ENCODE measurements at places on chromosomes 5 and 9.

DNA sequence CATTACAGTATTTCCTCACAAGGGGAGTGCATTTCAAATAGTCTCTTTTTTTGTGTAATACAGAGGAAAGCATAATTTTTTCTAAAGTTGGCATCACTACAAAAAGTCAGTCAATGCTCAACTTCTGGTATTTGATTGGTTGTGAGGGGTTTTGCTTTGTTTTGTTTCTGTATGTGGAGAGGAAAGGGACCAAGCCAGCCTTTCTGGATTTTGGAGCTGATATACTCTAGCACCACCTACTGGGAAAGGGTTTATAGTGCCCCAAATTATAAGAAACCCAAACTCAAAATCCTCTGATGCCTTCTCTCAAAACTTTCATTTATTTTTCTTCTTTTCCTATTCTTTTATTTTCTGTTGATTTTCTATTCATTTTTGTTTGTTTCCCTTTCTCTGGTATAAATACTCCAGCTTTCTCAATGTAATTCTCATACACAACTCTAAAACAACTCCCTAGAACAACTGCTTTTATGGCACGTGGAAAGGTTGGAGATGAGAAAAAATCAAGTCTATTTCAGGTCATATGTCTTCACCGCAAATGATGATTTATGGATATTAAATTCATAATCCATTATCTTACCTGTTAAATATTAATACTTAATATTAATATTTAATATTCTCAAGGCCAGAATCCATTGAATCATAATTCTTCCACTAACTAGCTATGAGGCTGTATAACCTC, 69.5 kb upstream of the ANXA1 start:
- no peaks in the 10 kb centered on the region for H3K27me3 ChIP-seq
- peak overlapping the region; percentile 27 for H3K4me3 ChIP-seq
- H3K27ac ChIP-seq, result no peak overlapping the region
- DNase-seq, result no peak

GRCh38 chr5:119411361-119412278, 40.7 kb upstream of the HSD17B4 start:
- no peaks in the 10 kb centered on the region for H3K4me1 ChIP-seq
- no peaks in the 10 kb centered on the region for H3K27me3 ChIP-seq
- H3K27ac ChIP-seq, result peak overlapping the region; percentile 79
- DNase-seq, result no peak

- H3K27me3 ChIP-seq, result no peaks in the 10 kb centered on the region
- no peaks in the 10 kb centered on the region for H3K36me3 ChIP-seq
- no peak for DNase-seq
- no peak overlapping the region for H3K27ac ChIP-seq
- H3K4me1 ChIP-seq, result no peaks in the 10 kb centered on the region
- H3K4me3 ChIP-seq, result no peak overlapping the region
Measured at GRCh38 chr5:169577951-169578350, 5.6 kb upstream of the SPDL1 start.

- no peaks in the 10 kb centered on the region for H3K27me3 ChIP-seq
- H3K36me3 ChIP-seq, result no peaks in the 10 kb centered on the region
- peak overlapping the region; percentile 38 for H3K4me3 ChIP-seq
- no peak for DNase-seq
Measured at GRCh38 chr9:14399756-14400657, 86.1 kb upstream of the NFIB start.

DNA sequence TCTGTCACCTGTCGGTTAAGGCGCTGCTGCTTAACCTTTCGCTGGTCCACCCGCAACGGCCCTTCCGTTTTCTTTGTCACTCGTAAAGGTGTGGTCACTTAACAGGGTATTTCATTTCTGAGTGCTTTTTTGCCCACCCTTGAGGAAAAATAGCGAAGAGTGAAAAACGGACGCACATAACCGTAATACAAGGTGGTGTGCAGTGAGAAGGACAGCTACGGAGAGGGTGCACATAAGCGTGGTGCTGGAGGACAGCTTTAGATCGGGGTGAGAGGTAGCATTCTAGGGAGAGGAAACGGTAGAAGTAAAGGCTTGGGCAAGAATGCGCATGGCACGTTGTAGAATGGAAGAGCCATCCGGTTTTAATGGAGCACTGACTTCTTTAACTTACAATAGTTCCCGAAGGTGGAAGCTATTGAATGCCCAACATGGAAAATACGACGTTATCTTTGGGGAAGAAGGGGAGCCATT, 761 bp downstream of the CCT5 start:
- H3K27me3 ChIP-seq, result no peaks in the 10 kb centered on the region
- no peak overlapping the region for H3K27ac ChIP-seq
- peaks cover 2% of the 10 kb centered on the region for H3K36me3 ChIP-seq
- H3K4me1 ChIP-seq, result peaks cover 24% of the 10 kb centered on the region
- H3K4me3 ChIP-seq, result peak overlapping the region; percentile 93

- no peak for DNase-seq
- H3K4me3 ChIP-seq, result no peak overlapping the region
- no peaks in the 10 kb centered on the region for H3K36me3 ChIP-seq
- H3K27me3 ChIP-seq, result no peaks in the 10 kb centered on the region
- no peak overlapping the region for H3K27ac ChIP-seq
- H3K4me1 ChIP-seq, result peaks cover 3% of the 10 kb centered on the region
Measured at GRCh38 chr5:151451626-151452520, 4.5 kb downstream of the SLC36A1 start.

DNA sequence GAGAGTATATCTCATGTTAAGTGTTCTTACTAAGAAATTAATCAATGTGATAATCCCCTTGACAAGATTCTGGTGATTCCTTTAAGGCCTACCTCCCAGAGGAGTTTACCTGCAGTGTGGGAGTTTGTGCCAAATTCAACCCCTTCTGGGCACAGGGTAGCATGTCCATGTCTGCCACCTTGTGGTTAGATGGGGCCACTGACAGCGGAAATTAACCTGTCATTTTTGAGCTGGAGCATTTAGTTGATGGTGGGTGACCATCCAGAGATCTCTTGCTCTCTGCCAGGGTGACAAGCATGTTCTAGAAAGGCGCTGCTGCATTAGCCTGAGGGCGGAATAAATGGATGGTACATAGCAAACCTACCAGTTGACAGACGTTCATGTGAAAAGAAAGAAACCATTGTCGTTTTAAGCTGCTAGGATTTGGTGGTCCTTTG, 132.2 kb downstream of the FBXO4 start:
- no peak overlapping the region for H3K27ac ChIP-seq
- H3K36me3 ChIP-seq, result no peaks in the 10 kb centered on the region
- no peak overlapping the region for H3K4me3 ChIP-seq
- no peaks in the 10 kb centered on the region for H3K4me1 ChIP-seq

DNA sequence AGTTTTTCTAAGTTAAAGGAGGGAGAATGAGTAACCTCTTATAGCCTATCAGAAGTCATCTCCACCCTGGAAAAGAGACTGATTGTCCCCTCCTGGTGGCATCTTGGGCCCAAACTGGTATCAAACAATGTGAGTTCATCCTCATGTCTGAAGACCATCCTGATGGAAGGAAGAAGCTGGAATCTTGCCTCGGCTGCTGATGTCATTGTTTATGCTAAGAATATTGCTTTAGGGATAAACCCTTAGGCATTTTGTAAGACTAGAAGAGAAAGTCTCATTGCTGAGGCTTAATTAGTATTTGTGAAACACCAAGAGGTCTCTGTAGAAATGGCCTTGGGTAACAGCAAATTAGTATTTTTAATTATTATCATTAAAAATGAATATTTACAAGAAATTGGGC, 65.7 kb upstream of the KCNN2 start:
- no peaks in the 10 kb centered on the region for H3K27me3 ChIP-seq
- no peak overlapping the region for H3K27ac ChIP-seq
- H3K4me1 ChIP-seq, result no peaks in the 10 kb centered on the region
- no peak for DNase-seq
- H3K4me3 ChIP-seq, result no peak overlapping the region

DNA sequence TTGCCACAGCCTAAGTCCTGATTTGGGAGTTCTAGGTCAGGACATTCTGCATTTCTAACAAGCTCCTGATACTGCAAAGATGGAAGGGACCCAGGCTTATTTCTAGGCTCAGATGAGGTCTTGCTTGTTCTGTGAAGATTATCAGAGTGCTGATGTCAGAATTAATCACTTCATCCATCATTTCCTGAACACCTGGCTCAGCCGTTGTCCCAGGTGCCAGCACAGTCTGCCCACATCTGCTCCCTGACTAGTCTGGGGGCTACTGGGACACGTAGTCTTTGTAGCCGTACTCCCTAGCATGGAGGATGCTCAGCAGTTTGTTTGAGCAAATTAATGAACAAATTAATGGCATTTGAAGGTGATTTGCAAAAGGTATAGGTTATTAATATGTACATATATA, 17.9 kb upstream of the SPINK4 start:
- no peak for DNase-seq
- no peak overlapping the region for H3K4me3 ChIP-seq
- H3K36me3 ChIP-seq, result no peaks in the 10 kb centered on the region
- no peak overlapping the region for H3K27ac ChIP-seq
- H3K27me3 ChIP-seq, result no peaks in the 10 kb centered on the region
- H3K4me1 ChIP-seq, result peaks cover 6% of the 10 kb centered on the region

- H3K36me3 ChIP-seq, result no peaks in the 10 kb centered on the region
- H3K27ac ChIP-seq, result peak overlapping the region; percentile 85
- H3K4me1 ChIP-seq, result peaks cover 8% of the 10 kb centered on the region
- no peaks in the 10 kb centered on the region for H3K27me3 ChIP-seq
Measured at GRCh38 chr5:139788294-139788910, 7.2 kb upstream of the PSD2 start.

DNA sequence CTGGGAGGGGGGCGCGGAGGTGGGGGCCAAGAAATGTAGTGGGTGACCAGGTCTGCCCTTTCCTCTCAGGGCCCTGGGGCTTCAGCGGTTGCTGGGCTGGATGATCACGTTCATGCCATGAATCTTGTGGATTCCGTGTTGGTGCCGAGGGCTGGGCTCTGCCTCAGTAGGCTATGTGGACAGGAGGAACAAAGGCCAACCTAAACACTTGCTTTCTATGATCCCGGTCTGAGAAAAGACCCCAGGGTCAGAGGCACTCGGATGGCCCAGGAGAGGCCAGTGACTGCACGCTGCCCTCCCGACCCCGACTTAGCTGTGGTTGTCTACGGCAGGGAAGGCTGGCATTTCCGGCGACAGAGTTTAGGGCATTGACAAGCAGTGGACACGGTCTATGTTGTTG, 26.6 kb downstream of the PHF2 start:
- no peak for DNase-seq
- no peak overlapping the region for H3K4me3 ChIP-seq
- H3K27me3 ChIP-seq, result no peaks in the 10 kb centered on the region
- no peaks in the 10 kb centered on the region for H3K36me3 ChIP-seq

DNA sequence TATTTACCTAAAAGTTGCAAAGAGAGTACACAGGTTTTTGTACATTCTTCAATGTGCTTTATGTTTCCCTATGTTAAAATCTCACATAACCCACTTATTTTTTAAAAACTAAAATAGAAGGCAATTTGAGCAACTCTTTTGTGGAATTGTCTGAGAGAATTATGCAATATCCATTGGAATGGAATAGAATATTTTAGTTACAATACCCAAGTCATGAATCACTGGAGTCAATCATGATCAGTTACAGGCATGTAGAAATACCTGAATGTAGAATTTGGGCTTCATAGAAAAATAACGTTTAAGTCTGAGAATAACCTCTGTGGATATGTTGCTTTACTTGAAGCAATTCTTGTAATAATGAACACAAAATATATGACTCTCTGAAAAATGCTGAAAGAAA, 143.3 kb downstream of the FGF10 start:
- H3K27me3 ChIP-seq, result no peaks in the 10 kb centered on the region
- no peaks in the 10 kb centered on the region for H3K36me3 ChIP-seq
- H3K27ac ChIP-seq, result no peak overlapping the region
- no peak overlapping the region for H3K4me3 ChIP-seq

DNA sequence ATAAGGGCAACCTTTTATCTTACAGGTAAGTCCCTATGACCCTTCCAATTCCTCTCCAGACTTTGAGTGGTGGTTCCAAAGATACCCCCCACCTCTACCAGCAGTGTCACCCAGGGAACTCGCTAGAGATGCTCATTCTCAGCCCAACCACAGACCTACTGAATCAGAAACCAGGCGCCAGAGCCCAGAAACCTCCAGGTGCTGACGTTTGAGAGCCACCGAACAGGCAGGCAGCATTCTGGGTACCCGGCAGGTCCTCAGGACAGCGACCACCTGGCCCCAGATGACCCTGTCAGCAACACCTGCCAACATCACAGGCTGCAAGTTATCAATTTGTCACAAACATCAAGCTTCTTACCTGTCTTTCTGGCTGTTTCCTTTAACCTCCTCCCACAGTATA, 19.5 kb downstream of the RAPGEF1 start:
- no peak overlapping the region for H3K27ac ChIP-seq
- no peaks in the 10 kb centered on the region for H3K27me3 ChIP-seq
- DNase-seq, result no peak
- no peak overlapping the region for H3K4me3 ChIP-seq

- DNase-seq, result no peak
- H3K4me1 ChIP-seq, result peaks cover 24% of the 10 kb centered on the region
- H3K27ac ChIP-seq, result no peak overlapping the region
- H3K36me3 ChIP-seq, result no peaks in the 10 kb centered on the region
- H3K27me3 ChIP-seq, result no peaks in the 10 kb centered on the region
Measured at GRCh38 chr9:636931-637591, 204.4 kb upstream of the DMRT1 start.

DNA sequence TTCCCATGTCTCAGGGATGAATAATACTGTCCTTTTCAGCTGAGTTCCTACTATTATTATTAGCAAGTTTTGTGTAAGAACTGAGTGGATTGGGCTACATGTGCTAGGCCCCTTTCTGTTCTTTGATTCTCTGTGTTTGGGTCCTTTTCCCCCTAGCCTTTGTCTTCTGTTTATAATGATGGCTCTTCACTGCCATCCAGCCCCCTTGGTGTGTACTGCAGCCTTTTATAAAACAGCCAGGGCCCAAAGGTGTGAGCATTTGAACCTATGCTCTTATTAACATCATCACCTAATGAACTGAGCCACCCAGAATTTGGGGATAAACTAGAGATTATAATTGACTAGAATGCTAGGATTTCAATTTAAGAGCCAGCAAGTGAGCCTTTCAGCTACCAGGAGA, 52.6 kb downstream of the PLAC8L1 start:
- peaks cover 11% of the 10 kb centered on the region for H3K36me3 ChIP-seq
- no peak for DNase-seq
- H3K27me3 ChIP-seq, result no peaks in the 10 kb centered on the region

Measured in thoracic aorta (tissue), 2 donors.